Renal cortex interstitium (tissue), 15 donors: ENCODE measurements at places on chromosomes 4 and X.

DNA sequence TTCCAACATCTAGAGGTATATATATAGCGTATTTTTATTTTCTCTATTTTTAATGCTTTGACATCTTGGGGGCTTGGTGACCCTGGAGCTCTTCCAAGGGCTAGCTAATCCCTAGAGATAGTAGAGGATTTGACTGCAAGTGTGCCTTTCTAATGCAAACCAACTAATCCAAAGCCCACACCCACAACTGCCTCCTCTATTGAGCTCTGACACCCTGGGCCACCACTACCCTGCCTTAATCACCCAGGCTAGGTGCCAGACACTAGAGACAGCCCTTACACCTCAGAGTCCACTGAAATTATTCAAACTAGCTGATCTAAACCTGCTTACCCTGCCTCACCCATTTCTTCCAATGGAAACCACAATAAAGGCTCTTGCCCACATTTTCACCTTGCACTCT lies 69.6 kb upstream of the ATXN3L start:
- DNase-seq: no peak

GRCh38 chrX:97639526-97639925 lies 755.8 kb downstream of the RPA4 start:
- no peak for DNase-seq

DNA sequence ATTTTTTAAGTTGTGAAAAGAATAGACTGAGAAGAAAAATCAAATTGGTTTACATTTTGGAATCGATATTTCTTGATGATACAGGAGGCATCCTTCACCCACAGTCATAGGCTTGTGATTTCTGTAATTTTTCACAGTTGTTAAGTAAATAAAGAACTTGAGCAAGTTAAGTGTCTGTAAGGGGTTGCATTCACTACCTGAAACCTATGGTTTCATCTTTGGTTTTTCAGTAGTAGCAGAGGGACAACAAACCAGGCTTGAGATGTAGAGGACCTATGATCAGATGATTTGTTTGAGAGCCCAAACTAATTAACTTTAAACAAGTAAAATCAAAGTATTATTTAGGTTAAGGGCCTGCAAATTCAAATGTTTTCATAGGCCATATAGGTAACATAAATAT lies 175.6 kb downstream of the KLHL4 start:
- no peak for DNase-seq

- no peak for DNase-seq
Measured at GRCh38 chr4:102574317-102574716, 73.2 kb downstream of the NFKB1 start.

- no peak for DNase-seq
Measured at GRCh38 chr4:49058306-49058705, 72.2 kb downstream of the CWH43 start.

GRCh38 chr4:23384741-23385140 lies 505.1 kb downstream of the PPARGC1A start:
- DNase-seq: no peak

DNA sequence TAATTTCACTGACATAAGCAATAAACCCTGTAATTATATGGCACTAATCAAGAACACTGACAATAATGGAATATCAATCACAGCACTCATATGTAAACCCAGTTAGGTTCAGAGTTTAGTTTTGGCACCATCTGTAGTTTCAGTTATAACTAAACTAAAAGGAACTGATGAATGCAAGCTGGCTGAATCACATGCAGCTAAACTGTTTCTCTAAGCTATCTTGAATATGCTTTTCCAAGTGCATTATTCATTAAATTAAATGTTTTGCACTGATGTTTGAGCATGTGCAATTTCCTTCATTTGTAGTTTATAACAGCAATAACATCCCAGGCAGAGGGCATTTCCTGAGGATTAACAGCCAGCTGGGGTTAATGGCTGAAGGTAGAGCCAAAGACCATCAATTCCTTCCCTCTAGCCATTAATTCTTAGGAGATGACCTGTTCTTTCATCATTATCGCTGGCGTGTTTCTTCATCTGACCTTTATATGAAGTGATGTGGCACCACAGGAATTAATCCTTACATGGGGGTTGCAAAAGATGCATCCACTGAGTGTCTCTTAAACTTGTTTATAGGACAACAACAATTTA lies 562.8 kb upstream of the IGFBP7 start:
- DNase-seq: no peak

DNA sequence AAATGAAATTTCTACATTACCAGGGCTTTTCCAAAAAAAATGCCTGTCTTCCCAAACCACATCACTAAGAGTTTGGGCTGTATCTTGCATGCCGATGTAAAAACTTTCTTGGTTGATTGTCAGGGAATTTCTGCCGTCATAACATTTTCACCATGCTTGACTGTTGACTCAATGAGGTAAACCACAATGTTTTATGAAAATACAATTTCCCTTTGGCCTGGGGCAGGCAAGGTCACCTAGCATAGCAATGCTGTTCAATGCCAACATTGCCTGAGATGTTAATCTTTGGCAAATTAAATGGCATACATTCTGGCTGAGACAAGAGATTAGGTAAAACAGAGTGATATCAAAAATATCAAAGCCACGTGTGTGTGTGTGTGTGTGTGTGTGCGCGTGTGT lies 137.1 kb upstream of the TBL1X start:
- DNase-seq: no peak

DNA sequence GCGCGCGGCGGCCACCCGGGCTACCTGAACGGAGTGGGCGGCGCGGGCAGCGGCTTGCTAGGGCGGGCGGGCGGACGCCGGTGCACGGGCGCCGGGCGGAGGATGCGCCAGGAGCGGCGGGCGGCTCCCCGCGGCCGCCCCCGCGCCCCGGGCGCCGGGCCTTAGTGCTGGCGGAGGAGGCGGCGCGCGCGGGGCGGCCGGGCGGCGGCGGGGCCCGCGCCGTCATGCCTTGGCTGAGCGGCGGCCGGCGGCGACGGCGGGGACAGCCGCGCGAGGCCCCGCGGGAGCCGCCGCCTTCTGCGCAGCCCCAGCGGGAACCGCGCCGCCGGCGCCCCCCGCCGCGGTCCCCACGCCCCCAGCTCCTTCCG lies 48.2 kb downstream of the CLDN34 start:
- no peak for DNase-seq

DNA sequence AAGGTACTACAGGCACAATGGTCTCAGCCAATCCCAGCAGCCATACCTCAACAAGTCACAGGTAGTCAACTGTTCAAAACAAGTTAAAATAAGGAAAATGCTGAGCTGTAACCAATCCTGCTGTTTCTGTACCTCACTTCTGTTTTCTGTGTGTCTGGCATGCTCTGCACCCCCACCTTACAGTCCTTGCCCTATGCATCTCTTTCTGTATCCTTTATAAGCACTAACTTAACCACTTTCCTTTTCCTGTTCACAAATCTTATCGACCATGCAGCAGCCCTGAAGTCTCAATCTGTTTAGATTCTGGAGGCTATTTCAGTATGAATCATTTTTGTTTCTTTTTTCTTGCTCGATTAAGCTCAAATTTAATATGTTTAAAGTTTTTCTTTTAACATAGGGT lies 12.5 kb upstream of the FAM13A start:
- no peak for DNase-seq

DNA sequence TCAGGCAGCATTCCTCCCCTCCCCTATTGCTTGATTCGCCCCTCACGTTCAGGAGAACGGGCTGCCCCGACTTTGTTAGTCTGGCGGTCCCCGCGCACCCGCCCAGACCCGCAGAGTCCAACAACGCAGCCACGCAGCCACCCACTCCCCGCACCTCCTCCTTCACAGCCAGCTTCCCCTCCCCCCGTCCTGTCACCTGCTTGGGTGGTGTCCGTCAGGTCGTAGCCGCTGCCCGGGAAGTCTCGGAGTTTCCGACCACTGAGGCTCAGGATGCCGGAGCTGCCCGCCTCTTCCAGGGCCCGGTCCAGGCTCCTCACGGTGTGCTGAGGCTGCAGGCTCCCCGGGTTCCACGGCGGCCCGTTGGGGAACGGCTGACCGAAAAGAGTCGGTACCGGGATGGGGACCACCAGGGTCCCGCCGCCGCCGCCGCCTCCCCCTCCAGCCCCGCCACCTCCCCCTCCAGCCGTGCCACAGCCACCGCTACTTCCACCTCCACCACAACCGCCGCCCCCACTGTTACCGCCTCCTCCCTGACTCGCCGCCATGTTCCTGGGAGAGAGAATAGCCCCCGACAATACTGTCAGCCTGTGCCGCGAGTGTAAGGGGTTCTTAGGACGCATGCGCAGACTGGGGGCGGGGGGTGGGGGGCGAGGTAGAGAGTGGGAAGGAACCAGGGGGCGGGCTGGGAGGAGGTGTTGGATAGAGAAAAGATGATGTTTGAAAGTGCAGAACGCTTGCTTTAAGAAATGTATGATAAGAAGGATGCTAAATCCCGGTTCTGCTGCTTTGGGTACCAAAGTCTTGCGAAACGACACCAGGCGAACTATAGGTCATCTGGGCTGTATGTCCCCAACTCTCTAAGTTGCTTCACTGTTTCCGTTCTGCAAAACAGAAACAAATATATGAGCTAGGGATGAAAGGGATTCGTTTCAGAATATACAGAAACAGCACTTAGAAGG lies at the start of gene LRCH2:
Gene LRCH2 (minus strand): TSS at position 600 of the 959 bp plus-strand sequence. CDS start 55 bp downstream, at position 545.
- DNase-seq: peak; percentile 36

DNA sequence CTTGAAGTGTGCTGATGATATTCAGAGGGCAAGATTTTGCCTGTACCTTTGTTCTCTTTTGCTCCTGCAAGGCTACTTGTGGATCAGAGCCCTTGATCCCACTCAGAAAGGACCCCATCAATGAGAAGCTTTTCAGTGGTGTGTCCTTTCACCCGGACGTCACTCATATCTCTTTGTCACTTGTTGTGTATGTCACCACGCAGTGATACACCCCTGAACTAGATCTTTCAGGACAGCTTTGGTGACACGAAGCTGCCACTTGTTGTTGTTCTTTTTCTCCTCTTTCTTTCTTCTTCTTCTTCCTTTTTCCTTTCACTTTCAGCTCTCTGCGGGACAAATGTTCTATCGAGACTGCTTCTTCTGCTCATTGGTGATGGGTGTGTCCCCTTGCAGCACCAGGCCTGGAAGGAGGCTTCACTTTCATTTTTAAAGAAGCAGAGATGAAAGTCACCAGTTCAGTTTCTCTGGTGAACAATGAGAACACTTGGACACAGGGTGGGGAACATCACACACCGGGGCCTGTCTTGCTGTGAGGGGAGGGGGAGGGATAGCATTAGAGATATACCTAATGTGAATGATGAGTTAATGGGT lies 83.6 kb downstream of the NBDY start:
- DNase-seq: no peak

DNA sequence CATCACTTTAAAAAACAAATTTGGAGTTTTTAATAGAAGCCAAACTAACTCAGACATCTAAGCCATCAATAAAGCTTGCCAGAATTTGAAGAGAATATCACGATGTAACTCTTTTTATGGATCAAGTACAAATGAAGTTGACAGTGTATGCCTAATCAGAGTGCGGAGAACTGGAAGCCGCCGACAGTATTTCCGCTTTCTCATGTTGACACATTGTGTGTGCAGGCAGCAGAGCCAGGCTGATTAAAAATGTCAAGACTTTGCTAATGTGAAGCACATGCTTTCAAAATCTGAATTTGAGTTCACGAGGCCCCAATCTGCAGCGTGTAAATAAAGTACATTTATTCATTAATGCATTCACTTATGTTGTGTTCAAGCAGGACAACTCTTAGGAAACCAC lies 161.2 kb downstream of the TENM3 start:
- DNase-seq: no peak

DNA sequence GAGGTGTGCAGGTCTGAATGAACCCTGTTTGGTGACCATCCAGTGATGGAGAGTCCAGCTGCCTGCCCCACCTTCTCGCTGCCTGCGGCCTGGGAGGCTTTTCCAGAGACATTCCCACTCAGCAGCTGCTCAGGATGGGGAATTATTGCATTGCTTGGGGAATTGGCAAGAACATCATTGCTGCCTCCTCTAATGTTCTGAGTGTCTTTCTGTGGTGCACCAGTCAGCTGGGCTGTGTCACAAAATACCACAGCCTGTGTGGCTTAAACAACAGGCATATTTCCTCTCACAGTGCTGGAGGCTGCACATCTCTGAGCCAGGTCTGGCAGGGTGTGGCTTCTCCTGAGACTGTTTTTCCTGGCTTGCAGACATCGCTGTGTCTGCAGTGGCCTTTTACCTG lies 86.8 kb upstream of the AFAP1 start:
- DNase-seq: no peak

DNA sequence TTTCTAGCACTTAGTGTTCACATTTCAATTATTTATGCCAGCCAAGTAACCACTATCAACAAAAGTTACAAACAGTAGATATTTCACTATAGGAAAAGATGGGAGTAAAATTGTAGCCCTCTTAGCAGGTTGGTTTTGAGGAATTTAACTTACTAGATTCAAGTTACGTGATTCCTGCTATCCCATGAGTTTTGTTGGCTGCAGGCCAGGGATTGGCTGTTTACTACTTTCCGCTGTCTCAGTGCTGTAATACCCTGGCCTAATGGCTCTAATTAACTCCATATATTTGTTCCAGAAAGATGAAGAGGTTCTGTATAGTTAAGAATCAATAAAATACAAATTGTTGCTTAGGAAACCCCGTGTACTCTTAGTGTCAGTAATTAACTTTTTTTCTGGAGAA lies 55.5 kb upstream of the MAGED1 start:
- DNase-seq: peak; percentile 15

GRCh38 chr4:139337612-139338011 lies 35.3 kb upstream of the NDUFC1 start:
- no peak for DNase-seq

DNA sequence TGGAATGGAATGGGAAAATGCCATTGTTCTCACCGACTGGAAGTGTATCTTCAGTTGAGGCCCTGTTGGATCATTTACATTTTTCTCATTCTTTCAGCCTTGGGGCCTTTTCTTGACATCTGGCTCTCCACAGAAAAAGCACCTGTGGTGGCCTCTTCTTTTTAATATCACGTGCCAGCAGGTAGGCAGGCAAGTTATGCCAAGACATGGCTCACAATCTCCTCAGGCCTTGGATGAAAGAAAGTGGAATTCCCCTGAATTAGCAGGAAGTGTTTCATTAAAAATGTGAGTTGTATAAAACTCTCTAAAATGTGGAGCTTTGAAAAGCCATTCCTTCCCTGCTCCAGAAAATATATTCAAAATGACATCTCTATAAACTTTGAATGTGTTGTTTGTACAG lies 122.1 kb downstream of the FRAS1 start:
- DNase-seq: no peak

- no peak for DNase-seq
Measured at GRCh38 chrX:23341452-23341851, 6.8 kb downstream of the PTCHD1 start.
